ENCODE measurements at places on chromosomes 1 and 21.

- DNase-seq: no peak
Measured at GRCh38 chr1:226480461-226480860, 68.1 kb upstream of the STUM start.

DNA sequence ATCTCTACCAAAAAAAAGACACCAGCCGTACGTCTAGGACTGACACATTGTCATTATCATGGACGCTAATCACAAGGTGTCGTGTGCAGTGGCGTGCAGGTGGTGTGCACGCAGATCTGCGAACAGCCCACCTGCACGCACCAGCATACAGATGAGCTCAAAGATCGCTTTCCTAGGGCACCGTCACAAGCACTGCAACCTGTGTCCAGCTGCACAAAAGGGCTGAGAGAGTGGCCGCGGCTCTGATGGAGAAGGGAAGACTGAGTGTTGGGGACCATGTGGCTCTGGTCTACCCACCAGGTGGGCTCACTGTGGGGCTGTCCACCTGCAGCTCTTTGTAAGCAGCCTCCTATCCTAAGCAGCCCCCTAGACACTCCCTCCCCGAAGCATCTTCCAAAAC is 50.9 kb downstream of the S100B start:
- no peak for DNase-seq

DNA sequence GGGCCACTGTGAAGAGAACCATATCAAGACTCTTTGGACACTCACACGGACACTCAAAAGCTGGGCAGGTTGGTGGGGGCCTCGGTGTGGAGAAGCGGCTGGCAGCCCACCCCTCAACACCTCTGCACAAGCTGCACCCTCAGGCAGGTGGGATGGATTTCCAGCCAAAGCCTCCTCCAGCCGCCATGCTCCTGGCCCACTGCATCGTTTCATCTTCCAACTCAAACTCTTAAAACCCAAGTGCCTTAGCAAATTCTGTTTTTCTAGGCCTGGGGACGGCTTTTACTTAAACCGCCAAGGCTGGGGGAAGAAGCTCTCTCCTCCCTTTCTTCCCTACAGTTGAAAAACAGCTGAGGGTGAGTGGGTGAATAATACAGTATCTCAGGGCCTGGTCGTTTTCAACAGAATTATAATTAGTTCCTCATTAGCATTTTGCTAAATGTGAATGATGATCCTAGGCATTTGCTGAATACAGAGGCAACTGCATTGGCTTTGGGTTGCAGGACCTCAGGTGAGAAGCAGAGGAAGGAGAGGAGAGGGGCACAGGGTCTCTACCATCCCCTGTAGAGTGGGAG is 36.3 kb upstream of the TDRD10 start:
- DNase-seq: no peak

- DNase-seq: no peak
Measured at GRCh38 chr1:102853136-102853535, 255.2 kb downstream of the COL11A1 start.

- DNase-seq: no peak
Measured at GRCh38 chr1:207499573-207499972, 3.6 kb downstream of the CR1 start.

DNA sequence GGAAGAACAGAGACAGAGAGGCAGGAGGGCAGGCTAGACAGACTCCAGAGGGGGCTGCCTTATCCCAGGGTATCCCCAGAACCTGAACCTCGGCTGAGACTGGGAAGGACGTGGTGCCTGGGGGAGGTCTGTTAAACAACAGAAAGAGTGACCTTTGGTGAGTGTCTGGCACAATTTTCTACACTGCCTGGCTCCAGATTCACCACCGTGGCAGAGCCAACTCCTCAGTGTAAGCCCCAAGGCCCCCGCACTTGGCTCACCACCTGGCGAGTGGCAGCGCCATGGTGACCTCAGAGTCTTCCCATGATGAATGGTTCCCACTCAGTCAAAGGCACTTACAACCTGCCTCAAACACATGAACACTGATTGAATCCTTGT is 6.5 kb downstream of the RD3 start:
- DNase-seq: peak; percentile 54

DNA sequence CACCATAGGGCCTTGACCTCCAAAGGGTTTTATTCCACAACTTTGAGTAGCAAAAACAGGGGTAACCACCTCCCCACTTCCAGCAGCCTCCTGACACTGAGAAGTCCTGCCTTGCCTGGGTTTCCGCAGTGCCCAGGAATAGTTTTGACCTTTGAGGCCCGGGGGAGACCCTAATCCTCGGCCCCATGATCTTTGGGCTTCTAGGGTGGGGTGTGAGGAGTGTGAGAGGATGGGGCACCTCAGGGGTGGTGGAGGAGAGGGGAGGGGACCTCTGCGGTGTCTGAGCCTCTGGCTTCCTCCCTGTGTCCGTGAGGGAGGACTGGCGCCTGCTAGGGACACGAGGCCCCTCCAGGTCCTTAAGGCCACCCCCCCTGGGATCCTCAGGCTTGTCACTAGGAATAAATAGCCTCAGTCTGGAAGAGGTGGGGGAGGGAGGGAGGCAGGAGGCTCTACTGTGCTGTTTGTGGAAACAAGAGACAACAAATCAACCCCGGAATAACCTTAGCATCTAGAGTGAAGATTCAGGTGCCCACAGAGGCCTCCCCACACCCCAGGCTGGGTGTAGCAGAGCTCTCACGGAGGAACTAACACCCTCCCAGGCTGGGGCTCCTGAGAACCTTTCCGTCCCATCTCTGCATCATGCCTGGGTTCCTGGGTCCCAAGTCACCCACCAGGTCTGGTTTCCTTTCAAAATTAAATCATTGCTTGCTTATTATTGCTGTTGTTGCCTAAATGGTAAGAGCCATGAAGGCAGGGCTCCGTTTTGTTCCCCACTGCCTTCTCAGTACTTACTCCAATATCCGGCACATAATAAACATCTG is 904 bp upstream of the FHL3 start:
- no peak for DNase-seq

DNA sequence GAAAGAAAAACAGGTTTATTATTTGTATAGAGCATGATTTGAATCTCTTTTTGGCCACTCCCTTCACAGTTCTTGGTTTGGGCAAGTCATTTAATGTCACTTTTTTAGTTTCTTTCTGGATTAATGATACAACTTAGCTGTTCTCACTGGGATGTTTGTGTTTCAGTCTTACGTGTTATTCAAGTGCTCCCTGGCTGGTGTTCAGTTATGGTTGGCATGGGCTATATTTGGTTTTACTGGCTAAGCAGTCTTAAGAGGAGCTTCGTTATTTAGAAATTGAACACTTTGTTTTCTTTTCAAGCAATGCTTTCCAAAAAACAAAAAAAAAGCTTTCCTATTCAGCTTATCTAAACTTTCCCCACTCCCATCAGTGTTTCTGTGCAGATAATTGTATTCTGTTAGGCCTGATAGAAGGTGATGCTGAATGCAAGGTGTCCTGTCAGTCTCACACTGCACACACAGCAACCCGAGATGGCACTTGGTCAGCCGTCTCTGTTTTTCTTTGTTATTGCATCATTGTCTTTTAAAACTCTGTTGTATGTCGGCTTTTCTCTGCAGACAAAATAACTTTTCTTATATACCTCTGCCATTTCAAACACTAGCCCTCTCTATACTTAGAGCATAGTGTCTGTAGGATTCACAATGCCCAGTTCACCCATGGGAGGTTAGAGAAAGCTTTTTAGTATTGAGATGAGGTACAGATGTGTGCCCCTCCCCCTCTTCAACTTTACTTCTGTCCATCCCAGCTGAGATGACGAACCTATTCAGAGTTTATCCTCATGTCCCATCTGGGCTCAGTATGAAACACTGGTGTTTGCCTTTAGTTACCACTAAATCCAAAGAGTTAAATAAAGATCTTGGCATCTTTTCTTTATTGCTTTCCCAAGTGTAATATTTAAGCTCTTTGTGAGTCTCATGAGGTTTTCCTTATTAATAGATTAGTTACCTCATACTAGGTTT is 80.2 kb downstream of the VPS13D start:
- DNase-seq: no peak

- no peak for DNase-seq
Measured at GRCh38 chr1:177471244-177471643, 300.5 kb downstream of the BRINP2 start.

GRCh38 chr1:12417389-12417788 is 187.6 kb downstream of the VPS13D start:
- no peak for DNase-seq

- DNase-seq: no peak
Measured at GRCh38 chr1:112794654-112795239, 79.6 kb upstream of the PPM1J start.

GRCh38 chr21:44356636-44357035 is 3.2 kb downstream of the TRPM2 start:
- no peak for DNase-seq

- DNase-seq: no peak
Measured at GRCh38 chr1:77796695-77797405, 17.4 kb downstream of the MIGA1 start.

GRCh38 chr21:37207441-37208009 is 59.6 kb downstream of the VPS26C start:
- no peak for DNase-seq

Measured in suprapubic skin (tissue), 4 donors.